ENCODE measurements at places on chromosomes 7 and 10.
A peak's percentile ranks its signal among the peaks of the same experiment; 100 is the strongest.

DNA sequence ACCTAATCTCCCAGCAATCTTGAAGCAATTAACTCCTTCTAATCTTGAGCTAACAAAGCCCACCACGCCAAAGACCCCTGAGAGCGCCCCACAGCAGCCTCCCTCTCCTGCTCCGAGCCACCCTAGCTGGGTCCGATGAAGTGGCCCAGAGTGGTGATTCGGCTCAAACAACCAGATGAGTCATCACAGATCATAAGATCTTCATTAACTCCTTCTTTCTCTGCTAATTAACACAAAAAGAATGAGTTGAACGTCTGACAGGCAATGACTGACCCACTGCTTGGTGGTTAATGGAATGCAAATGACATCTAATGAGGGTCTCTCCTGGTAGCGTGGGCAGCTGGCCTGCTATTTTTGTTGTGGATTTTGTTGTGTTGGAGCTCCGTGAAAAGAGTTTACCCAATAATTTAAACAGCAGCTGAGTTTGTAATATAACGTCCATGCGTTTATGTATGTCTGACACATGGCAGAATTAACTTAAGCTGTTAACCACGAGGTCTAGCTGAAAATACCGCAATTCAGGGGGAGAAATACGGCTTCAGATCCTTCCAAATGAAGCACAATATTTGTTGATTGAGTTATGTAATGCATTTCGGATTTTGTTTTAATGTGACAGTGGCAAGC is 161.4 kb downstream of the RAB11FIP2 start:
- no peak for DNase-seq

- no peak for DNase-seq
Measured at GRCh38 chr10:104324221-104324686, 14.0 kb downstream of the ITPRIP start.

DNA sequence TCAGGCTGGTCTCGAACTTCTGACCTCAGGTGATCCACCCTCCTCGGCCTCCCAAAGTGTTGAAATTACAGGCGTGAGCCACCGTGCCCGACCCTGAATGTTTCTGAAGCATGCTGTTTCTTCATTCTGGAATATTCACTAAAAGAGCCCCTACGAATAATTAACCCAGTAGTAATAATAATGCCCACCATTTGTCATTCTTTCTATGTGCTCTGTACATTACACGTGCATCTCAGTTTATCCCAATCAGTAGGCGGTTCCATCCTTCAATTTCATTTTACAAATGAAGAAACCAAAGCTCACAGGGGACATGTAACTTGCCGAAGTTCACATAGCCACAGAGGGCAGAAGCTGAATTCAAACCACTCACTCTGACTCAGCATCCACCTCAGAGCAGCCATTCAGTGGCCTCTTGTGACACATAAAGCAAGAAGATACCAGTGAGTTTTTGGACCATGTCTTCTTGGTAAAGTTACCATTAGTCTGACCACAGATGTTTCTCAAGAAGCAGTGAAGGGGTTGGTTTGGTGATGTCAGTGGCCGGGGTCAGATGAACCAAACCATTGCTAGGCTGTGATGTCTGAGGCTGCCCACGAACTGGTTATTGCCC is 71.9 kb upstream of the DUSP5 start:
- peak; percentile 81 for DNase-seq

DNA sequence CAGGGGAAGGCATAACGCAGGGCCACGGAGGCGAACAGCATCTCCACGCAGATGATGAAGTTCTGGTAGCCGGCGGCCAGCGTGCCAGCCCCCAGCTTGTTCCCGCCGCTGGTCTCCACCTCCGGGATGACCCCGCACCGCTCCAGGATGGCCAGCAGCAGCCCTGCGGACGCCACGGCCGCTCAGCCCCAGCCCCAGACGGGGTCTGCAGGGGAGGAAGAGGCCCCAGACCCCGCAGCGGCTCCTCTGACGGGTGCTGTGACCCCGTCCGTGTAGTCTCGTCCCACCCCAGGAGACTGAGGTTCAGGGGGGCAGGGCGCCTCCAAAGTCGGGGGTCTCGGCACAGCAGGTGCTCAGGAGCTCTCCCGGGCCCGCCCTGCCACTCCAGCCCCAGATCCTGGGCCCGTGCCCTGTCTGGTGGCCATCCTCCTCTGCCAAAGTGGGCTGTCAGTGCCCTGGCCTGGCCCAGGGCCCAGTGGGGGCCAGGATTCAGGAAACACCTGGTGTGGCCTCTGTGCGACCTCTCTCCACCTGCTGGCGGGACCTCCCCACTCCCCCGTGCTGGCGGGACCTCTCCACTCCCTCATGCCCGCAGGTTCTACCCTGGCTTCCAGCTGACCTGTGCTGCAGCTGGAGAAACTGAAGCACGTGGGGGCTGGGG is 8.1 kb downstream of the TMEM184A start:
- DNase-seq = no peak

GRCh38 chr10:5896208-5897052 is 6.4 kb downstream of the FBH1 start:
- DNase-seq = no peak
